ENCODE measurements at places on chromosomes 16 and 17.

GRCh38 chr17:32160526-32160925, 18.2 kb downstream of the RHOT1 start:
- no peak for DNase-seq

DNA sequence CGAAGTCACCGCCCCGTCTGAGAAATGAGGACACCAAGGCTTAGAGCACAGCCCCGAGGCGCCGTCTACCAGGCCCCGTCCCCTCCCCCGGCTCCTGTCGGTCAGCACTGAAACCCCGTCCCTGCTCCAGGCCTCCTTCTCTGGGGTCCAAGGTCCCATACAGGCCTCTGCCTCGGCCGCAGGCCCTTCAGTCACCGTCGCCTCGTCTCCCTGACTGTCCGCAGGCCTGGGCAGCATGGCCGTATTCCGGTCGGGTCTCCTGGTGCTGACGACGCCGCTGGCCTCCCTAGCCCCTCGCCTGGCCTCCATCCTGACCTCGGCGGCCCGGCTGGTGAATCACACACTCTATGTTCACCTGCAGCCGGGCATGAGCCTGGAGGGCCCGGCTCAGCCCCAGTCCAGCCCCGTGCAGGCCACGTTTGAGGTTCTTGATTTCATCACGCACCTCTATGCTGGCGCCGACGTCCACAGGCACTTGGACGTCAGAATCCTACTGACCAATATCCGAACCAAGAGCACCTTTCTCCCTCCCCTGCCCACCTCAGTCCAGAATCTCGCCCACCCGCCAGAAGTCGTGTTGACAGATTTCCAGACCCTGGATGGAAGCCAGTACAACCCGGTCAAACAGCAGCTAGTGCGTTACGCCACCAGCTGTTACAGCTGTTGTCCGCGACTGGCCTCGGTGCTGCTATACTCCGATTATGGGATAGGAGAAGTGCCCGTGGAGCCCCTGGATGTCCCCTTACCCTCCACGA, 617 bp downstream of the COASY start:
- peak; percentile 24 for DNase-seq

GRCh38 chr17:77128896-77129567, 11.7 kb upstream of the SEC14L1 start:
- no peak for DNase-seq

DNA sequence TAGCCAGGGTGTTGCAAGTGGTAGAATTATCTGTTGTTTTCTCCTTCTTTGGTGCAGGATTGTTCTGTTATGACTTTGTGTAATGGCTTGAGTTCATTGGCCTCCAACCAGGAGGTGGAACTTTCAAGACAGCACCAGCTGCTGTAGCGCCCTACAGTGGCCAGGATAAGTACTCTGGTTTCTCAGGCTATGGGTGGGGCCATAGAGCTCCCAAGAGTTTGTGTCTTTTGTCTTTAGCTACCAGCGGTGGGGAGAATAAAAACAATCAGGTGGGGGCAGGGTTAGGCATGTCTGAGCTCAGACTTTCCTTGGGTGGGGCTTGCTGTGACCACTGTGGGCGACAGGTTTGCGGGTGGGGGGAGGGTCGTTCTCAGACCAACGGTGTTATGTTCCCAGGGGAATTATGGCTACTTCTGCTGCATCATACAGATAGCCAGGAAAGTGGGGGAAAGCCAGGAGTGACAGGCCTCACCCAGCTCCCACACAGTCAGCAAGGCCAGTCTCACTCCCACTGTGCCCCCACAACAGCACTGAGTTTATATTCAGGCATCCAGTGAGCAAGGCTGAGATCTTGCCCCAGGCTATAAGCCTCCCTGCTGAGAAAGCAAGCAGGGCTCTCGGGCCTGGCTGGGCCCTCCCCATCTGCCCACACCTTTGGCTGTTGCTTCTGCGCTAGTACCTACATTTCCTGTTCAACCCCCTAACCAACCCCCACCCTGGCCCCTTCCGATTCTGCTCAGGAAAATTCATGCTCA, 15.4 kb downstream of the ABCA10 start:
- no peak for DNase-seq

DNA sequence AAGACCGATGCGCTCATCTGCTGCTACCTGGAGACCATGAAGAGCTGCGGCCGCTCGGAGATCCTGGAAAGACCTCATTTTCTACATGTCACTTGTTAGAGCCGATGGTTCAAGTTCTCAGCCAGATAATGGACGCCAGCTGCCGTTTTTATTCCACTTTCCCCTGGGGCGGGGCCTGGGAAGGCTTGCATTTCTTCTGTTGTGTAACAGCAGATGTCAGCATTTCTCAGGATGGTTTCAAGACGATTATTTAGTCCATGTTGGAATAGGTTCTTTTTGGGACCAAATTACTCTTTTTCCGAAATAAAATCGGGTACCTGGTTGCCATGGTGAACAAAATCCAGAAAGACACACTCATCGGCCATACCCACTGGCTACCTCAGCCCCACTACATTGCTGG, 1418.3 kb downstream of the CDH11 start:
- DNase-seq, result no peak

- DNase-seq, result no peak
These were observed 24.0 kb downstream of the RNF213 start for GRCh38 chr17:80284631-80285030.

DNA sequence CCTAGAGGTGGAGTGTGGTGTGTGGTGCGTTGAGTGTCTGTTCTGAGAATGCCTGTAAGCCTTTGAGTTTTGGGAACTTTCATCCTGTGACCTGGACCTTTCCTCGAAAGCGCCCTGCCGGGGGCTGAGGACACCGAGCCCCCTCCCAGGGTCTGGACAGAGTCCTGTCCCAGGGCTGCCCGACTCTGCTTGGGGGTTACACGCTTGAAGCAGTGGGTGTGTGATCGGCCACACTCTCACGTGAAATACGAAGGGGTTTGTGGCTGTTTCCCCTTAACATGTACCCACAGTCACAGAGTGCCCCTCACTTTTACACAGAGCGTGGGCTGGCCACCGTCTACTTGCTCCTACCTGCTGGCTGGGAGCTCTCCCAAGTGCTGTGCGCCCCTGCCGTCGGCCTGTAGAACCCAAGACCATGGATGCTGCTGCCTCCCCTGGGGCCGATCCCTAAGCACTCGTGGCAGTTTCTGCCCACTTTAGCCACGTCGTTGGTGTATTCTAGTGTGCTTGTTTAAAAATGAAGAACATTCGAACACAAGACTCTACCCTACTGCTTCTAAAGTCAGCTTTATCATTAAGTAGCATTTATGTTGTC, 6.8 kb downstream of the ZNF750 start:
- no peak for DNase-seq

DNA sequence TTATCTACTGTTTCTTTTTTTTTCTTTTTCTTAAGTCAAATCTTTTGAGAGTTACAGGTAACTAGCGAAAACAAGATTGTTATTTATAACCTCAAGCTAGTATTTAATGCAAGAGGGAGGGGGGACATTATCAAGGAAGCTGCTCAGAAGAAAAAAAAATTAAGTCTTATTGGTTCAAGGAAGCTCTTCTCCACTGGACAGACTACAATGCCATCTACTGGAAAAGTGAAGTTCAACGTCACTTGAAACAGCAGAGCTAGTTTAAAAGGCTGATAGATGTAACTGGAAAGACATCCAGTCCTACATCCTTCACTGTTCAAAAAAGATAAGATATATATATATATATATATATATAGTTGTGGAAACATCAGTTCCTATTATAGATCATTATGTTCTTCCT, 418.0 kb upstream of the PSMD7 start:
- no peak for DNase-seq

GRCh38 chr17:82536512-82537201, 17.1 kb downstream of the FOXK2 start:
- DNase-seq, result no peak

GRCh38 chr17:33263396-33263795, 29.7 kb downstream of the ASIC2 start:
- no peak for DNase-seq

DNA sequence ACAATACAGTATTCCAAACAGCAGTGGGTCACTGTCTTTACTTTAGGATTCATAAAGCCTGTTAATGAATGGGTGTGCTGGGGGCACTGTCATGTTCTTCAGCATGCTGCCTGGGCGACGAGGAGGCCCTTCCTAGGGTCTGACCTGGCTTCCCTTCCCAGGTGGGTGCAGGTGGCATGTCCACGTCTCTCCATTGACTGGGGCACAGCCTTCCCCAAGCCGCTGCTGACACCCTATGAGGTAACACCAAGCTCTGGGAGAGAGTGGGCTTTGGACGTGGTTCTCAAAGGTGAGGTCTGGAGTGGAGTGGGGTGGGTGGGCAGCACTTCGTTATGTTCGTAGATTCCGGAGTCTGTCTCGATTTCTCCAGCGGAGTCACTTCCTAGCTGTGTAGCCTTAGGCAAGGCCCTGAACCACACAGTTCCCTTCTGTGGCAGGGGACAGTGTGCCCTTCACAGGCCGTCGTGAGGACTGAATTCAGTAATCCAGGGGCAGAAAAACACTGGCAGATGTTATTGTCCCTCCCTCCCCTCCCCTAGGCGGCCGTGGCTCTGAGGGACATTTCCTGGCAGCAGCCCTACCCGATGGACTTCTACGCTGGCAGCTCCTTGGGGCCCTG, 771 bp upstream of the OVCA2 start:
- no peak for DNase-seq

DNA sequence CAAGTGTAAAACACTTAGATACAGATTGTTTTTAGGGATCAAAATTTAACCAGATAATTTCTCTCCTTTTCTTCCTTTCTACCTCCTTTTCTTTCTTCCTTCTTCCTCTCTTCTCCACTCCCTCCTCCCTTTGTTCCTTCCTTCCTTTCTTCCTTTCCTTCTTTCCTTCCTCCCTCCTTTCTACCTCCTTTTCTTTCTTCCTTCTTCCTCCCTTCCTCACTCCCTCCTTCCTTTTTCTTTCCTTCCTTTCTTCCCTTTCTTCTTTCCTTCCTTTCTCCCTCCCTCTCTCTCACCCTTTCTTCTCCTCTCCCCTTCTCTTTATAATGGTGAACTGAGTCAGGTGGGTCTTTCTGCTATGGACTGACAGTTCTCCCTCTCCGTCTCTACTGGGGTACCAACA, 397.5 kb upstream of the CDH11 start:
- no peak for DNase-seq

DNA sequence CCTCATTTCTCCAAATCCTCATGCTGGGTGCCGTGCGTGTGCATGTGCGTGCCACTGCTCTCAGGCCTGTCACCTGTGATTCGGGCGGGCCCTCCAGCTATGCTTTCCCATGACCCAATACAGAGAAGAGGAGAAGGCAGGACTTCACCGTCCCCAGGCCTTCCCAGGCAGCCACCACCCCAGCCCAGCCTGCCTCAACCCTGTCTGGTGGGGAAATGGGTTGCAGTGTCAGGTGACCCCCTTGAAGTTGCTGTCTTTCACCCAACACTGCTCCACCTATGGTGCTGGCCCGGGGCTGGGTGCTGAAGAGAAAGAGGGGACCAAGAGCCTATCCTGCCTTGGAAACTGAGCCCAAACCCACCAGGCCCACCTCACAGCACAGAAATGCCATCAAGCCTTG, 94.7 kb downstream of the GOSR1 start:
- DNase-seq, result no peak

GRCh38 chr16:85950136-85950918, 51.4 kb downstream of the IRF8 start:
- DNase-seq, result no peak

- DNase-seq, result no peak
These were observed 11.9 kb downstream of the GSE1 start for GRCh38 chr16:85625053-85625452.

DNA sequence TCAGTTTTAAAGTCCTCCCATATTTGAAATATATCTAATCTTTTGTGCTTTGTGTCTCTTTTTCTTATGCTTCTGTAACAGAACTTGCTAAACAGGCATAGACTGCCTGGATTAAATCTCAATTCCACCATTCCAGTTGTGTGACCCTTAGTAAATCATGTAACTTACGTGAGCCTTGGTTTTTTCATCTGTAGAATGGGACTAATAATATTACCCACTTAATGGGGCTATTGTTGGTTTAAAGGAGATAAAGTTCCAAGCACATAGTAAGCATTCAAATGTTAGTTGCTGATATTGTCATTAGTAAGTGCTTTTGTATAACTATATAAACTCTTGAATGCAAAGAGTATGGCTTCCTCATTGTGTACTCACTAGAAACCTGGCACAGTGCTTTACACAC, 5.9 kb upstream of the VWA3A start:
- no peak for DNase-seq

DNA sequence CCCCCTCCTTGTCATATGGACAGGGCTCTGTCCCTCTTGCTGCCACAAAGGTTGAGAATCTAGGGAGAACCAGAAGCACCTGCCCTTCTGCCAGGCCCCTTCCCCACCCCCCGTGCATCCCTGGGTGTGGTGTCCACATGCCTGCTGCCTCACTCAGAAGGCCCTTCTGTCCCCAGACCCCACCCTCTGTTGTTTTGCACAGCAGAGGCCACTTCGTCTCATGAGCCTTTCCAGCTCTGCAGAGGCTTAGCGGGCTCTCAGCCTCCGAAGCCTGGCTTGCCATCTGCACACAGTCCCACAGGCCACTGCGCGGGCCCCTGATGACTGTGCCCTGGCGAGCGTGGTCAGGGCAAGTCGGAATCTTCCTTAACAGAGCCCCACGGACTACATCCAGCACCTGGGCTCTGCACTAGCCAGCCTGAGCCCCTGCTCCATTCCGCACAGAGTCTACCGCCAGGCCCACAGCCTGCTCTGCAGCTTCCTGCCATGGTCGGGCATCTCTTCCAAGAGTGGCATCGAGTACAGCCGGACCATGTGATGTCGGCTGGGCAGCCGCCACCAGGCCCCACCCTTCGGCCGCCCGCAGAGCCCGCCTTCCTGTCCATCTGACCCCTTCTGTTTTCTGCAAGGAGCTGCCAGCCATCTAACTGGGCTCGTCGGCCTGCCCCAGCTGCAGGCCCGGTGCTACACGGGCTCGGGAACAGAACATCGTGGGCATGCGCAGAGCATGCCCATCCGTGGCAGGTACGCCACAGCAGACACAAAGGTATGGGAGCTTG, 10.8 kb downstream of the C16orf90 start:
- no peak for DNase-seq

DNA sequence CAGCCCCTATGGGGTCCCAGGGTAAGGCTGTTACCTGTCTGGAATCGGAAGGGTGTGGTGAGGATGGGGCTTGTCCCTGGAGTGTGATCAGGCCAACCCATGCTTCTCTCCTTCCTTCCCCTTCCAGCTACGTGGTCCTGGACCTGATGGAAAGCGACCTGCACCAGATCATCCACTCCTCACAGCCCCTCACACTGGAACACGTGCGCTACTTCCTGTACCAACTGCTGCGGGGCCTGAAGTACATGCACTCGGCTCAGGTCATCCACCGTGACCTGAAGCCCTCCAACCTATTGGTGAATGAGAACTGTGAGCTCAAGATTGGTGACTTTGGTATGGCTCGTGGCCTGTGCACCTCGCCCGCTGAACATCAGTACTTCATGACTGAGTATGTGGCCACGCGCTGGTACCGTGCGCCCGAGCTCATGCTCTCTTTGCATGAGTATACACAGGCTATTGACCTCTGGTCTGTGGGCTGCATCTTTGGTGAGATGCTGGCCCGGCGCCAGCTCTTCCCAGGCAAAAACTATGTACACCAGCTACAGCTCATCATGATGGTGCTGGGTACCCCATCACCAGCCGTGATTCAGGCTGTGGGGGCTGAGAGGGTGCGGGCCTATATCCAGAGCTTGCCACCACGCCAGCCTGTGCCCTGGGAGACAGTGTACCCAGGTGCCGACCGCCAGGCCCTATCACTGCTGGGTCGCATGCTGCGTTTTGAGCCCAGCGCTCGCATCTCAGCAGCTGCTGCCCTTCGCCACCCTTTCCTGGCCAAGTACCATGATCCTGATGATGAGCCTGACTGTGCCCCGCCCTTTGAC, 2.4 kb downstream of the MAPK7 start:
- DNase-seq, result no peak

Data from stimulated activated CD4-positive, alpha-beta T cell treated with anti-CD3 and anti-CD28 coated beads, Interleukin-4, amount 100 ng/mL, for 4 hours (primary cell).